ENCODE measurements at places on chromosomes 12 and 14. TPM values are rescaled to one million over a fixed set of nuclear protein-coding genes. Genes with fewer than 3 reads are reported as not detected.

GRCh38 chr12:62251609-62251958, 8.6 kb upstream of the USP15 start:
- peak overlapping the region; percentile 30 for H3K4me3 ChIP-seq
- H3K27ac ChIP-seq = peak overlapping the region; percentile 94
- no peaks in the 10 kb centered on the region for H3K27me3 ChIP-seq
- peaks cover 23% of the 10 kb centered on the region for H3K36me3 ChIP-seq
- peaks cover 30% of the 10 kb centered on the region for H3K4me1 ChIP-seq

DNA sequence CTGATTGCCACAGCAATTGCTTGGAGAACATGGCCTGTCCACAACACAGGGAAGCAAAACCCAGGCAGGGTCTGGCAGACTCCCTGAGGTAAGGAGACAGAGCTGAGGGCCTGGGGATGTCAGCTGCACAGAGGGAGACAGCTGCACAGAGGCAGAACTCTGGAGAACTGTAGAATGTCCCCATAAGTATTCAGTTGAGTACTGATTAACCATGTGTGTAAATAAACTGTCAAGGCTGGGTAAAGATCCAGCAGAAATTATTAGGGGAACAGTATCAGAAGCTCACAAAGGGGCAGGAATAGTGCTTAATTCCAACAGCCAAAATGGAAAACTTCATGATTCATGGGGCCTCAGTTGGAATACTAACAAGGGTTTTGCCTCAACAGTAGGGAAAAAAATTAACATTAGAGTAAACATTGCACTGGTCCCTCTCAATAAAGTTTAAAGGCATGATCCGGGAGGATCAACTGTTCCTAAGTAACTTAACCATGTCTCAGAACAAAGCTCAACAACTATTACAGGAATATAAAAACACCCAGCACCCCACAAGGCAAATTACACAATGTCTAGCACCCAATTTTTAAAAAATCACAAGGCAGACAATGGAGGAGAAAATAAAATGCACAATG, 201.3 kb upstream of the RASSF8 start:
- H3K4me1 ChIP-seq = no peaks in the 10 kb centered on the region
- H3K36me3 ChIP-seq = no peaks in the 10 kb centered on the region
- no peak overlapping the region for H3K27ac ChIP-seq
- no peak overlapping the region for H3K4me3 ChIP-seq
- no peaks in the 10 kb centered on the region for H3K27me3 ChIP-seq

DNA sequence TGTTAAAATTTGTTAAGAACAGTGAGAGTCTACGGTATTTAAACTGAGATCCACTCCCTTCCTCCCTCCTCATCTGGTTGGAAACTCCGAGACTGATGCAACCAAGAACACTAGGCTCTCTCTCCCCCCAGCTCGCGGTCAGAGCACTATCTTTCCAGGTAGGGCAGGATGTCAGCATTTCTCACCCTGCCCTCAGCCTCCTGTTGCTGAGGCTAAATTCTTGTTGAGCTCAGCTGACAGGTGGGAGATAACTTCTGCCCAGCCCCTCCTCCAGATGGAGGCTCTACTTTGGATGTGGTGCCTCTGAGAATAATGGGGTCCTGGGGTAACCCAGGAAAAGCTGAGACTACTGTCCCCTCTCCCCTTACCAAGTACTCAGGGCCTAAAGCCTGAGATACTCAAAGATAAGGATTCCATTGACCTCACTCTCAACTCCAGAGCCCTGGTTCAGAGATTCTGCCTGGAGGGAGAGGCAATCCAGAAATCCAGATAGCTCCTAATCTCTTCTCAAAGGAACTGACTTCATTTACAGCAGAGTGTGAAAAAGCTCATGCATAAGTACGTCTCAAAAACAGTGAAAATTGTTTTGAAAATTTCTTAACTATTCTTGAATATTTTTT, 110.1 kb downstream of the EML5 start:
- H3K27ac ChIP-seq = no peak overlapping the region
- H3K27me3 ChIP-seq = no peaks in the 10 kb centered on the region
- peak; percentile 32 for DNase-seq
- H3K36me3 ChIP-seq = peaks cover 2% of the 10 kb centered on the region
- peaks cover 8% of the 10 kb centered on the region for H3K4me1 ChIP-seq

GRCh38 chr12:14921218-14921617, 17.1 kb downstream of the ERP27 start:
- H3K36me3 ChIP-seq = peaks cover 60% of the 10 kb centered on the region
- no peak overlapping the region for H3K27ac ChIP-seq
- H3K4me1 ChIP-seq = peaks cover 16% of the 10 kb centered on the region
- no peak overlapping the region for H3K4me3 ChIP-seq
- DNase-seq = no peak
- H3K27me3 ChIP-seq = no peaks in the 10 kb centered on the region

GRCh38 chr14:66444271-66444927, 41.8 kb upstream of the CCDC196 start:
- H3K27me3 ChIP-seq = no peaks in the 10 kb centered on the region
- no peaks in the 10 kb centered on the region for H3K36me3 ChIP-seq
- H3K4me1 ChIP-seq = no peaks in the 10 kb centered on the region
- H3K4me3 ChIP-seq = no peak overlapping the region
- DNase-seq = no peak
- no peak overlapping the region for H3K27ac ChIP-seq

- H3K4me1 ChIP-seq = no peaks in the 10 kb centered on the region
- H3K4me3 ChIP-seq = no peak overlapping the region
- no peak for DNase-seq
- H3K27ac ChIP-seq = no peak overlapping the region
- no peaks in the 10 kb centered on the region for H3K36me3 ChIP-seq
- H3K27me3 ChIP-seq = peaks cover 9% of the 10 kb centered on the region
Measured at GRCh38 chr12:66735275-66735674, 56.4 kb upstream of the GRIP1 start.

DNA sequence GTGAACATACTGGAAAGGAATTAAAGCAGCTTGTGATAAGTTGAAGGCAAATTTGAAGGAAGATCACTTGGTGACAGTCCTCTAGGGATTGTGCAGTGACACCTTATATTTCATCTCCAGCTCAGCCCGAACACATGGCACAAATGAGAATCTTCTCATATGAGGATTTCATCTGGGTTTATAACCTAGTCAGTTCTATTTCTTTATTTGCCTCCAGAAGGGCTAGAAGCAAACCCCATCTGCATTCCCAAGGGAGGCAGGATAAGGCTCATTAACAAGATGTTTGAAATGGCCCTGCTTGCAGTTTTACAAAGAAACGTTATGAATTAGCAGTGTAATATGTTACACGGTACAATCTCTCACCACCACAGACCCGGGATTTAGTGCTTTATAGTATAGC, 90.7 kb upstream of the KRR1 start:
- no peaks in the 10 kb centered on the region for H3K36me3 ChIP-seq
- no peak for DNase-seq
- peaks cover 4% of the 10 kb centered on the region for H3K27me3 ChIP-seq
- H3K4me3 ChIP-seq = no peak overlapping the region

GRCh38 chr12:76201316-76201715, 116.8 kb upstream of the NAP1L1 start:
- H3K36me3 ChIP-seq = no peaks in the 10 kb centered on the region
- H3K4me3 ChIP-seq = no peak overlapping the region
- peaks cover 36% of the 10 kb centered on the region for H3K27me3 ChIP-seq
- H3K4me1 ChIP-seq = no peaks in the 10 kb centered on the region

Gene TAS2R7
- total RNA-seq = not detected

Gene PTPRO
- total RNA-seq = 2.5 TPM

Gene NGDN
- total RNA-seq = 39.0 TPM
